Fibroblast of lung (primary cell): ENCODE measurements at places on chromosomes 3 and 15. TPM values are rescaled to one million over a fixed set of nuclear protein-coding genes. Genes with fewer than 3 reads are reported as not detected.

GPR62 gene
- polyA plus RNA-seq, result 0.02 TPM in 1 of 2 replicates, not detected in the other

LARP6 gene
- 160 and 273 TPM in 2 replicates for polyA plus RNA-seq

RBP2 gene
- polyA plus RNA-seq, result not detected in 2 replicates

GOLGA8R gene
- polyA plus RNA-seq, result 0.28 and 0.65 TPM in 2 replicates

FGF7 gene
- 61.5 and 165 TPM in 2 replicates for polyA plus RNA-seq

DNA sequence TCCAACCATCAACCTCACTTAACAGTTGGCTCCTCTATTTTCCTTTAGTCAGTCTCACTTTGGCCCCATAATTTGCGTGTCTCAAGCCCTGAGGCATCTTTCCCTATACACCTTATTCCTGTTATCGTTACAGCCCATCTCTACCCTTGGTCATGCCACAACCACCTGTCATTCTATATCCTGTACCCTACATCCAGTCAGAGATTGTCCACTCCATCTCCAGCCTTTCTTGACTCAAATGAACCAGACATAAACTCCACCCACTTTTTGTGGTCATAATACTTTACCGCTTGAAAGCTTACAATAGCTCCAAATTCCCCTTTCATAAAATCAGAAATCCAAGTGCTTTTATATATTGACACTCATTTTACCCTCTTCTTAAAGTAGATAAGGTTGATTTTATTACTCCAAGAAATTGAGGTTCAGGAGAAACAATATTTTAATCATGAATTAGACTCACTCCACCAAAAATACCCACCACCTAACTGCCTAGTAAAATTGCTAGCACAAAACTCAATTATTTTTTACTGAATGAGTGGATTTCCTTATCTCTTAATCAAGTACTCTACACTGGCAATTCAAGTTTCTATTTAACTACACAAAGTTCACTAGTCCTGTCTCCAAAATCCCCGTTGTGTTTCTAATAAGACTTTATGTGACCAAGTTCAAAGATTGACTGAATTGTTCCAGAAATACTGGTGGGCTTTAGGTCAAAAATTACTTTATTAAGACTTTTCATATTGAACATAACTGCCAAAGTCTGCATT lies 9.1 kb downstream of the CCR4 start:
- H3K36me3 ChIP-seq, result no peaks in the 10 kb centered on the region
- no peaks in the 10 kb centered on the region for H3K27me3 ChIP-seq
- no peak overlapping the region for H3K4me3 ChIP-seq

- H3K27ac ChIP-seq, result no peak overlapping the region
- no peak for DNase-seq
- no peak overlapping the region for H3K4me3 ChIP-seq
These were observed 178.2 kb upstream of the CGNL1 start for GRCh38 chr15:57198131-57198530.

DNA sequence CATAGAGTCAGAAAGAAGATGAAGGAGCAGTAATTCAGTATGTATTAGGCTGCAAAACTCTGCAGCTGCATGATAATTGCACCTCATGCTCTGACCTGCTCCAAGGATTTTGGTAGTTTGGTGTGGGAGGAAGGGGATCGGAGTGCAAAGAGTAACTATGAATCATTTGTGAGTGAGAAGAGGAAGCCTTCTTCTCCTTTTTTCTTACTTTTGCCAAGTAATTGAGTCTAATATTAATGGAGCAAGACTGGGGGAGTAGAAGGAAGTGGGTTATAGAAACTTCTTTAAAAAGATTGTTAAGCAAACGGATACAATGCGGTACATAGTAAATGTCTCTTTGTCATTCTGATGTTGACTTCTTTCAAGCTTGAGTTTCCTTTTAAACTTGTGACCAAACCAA lies 276.5 kb downstream of the EDEM1 start:
- H3K27me3 ChIP-seq, result no peaks in the 10 kb centered on the region
- H3K4me3 ChIP-seq, result no peak overlapping the region
- no peaks in the 10 kb centered on the region for H3K36me3 ChIP-seq
- H3K27ac ChIP-seq, result no peak overlapping the region
- no peaks in the 10 kb centered on the region for H3K4me1 ChIP-seq
- no peak for DNase-seq

GRCh38 chr15:101070502-101071273 lies 151.5 kb downstream of the LRRK1 start:
- peak; percentile 85 for DNase-seq
- peaks cover 22% of the 10 kb centered on the region for H3K4me1 ChIP-seq
- H3K27me3 ChIP-seq, result no peaks in the 10 kb centered on the region
- peak overlapping the region; percentile 91 for H3K27ac ChIP-seq
- no peak overlapping the region for H3K4me3 ChIP-seq

GRCh38 chr15:86644339-86644738 lies 564.7 kb downstream of the AGBL1 start:
- no peak for DNase-seq
- H3K27me3 ChIP-seq, result no peaks in the 10 kb centered on the region
- no peaks in the 10 kb centered on the region for H3K4me1 ChIP-seq
- no peak overlapping the region for H3K4me3 ChIP-seq
